Caki2 (cell line): ENCODE measurements at places on chromosomes 6 and 20. TPM values are rescaled to one million over a fixed set of nuclear protein-coding genes. Genes with fewer than 3 reads are reported as not detected.

ENPP5 gene
- total RNA-seq = 0.09 and 0.74 TPM in 2 replicates

- DNase-seq = peak; percentile 31
Measured at GRCh38 chr20:37319151-37319671, 26.7 kb upstream of the SRC start.

SNAP91 gene
- not detected in 2 replicates for total RNA-seq

- DNase-seq = no peak
Measured at GRCh38 chr20:61345656-61346055, 93.6 kb downstream of the CDH4 start.

DNA sequence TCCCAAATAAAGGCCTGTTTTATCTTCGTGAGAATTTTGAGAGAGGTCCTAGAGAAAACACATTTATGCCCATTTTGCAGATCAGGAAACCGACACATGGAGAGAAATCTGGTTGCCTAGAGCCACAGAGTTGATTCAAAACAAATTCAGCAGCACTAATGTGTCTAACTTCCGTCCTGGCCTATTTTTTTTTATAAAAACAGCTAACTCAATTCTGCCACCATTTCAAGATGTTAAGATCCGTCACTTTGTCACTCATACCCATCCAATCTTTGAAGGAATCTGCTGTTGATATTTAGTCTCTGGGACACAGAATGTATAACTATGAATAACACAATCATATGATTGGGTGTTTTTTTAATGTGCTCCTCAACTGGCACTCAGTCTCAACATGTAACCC, 611.1 kb upstream of the ARID1B start:
- no peak for DNase-seq

GRCh38 chr20:21523895-21524294, 10.0 kb upstream of the NKX2-2 start:
- no peak for DNase-seq

PLA2G7 gene
- total RNA-seq = 0.44 TPM in 1 of 2 replicates, not detected in the other

GRCh38 chr6:56913285-56914074, 41.4 kb upstream of the BEND6 start:
- DNase-seq = no peak

DNA sequence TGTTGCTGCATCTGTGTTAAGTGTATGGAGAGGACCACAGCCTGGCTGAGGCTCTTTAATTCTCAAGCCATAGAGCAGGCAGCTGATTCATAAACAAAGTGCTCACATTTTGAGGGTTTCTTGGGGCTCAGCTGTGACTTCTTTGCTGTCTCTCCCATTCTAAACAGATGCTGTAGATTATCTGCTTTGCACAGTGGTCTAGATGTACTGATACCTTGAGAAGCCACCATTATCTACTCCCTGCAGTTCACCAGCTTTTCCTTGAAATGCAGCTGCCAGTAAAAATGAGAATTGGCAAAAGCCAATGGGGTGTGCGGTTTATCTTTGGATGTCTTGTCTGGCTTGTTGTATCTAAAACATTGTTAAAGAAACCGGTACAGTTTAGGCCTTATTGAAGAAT, 5.2 kb upstream of the CNR1 start:
- no peak for DNase-seq
